Uterus (tissue), 4 donors: ENCODE measurements at places on chromosomes 12 and 14. TPM values are rescaled to one million over a fixed set of nuclear protein-coding genes. Genes with fewer than 3 reads are reported as not detected.

DNA sequence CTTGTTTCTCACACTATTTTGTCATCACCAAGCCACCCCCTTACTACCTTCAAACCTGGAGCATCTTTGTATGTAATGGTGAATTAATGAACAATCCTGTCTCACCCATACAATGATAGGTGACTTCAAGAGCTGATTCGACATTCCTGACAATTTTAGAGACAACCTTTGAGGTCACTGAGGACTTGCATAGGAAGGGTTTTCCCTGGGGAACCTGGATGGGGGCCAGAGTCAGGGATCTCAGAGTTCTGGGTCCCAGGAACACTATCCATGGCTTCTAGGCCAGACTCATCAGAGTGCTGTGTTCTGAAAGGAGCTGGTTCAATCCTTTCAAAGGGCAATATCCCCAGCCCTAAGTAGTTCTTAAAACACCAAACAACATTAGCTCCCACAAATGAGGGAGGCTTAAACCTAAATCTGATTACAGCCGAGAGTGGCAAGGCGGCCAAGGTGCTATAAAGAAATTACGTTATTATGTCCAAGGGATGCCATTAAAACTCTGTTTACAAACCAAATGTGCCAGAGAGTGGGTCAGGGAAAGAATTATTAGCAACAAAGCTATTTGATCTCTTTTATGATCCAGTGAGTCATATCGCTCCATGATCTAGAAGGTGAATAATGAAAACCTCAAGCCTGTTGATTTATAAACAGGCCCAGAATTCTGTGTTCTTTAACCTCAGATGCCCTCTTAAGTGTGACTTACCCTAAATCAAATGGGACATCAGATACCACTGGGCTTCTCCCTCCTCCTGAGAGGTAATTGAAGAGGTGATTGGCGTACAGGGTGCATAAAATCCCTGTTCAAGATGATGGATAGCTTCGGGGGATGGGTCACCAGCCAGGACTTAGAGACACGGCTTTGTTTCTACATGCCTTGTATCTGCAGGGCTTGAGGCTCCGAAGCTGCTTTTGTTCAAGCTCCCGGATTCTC lies 230.2 kb upstream of the TBX3 start:
- no peaks in the 10 kb centered on the region for H3K27me3 ChIP-seq
- DNase-seq, result peak; percentile 26
- no peaks in the 10 kb centered on the region for H3K36me3 ChIP-seq
- no peak overlapping the region for H3K4me3 ChIP-seq

DNA sequence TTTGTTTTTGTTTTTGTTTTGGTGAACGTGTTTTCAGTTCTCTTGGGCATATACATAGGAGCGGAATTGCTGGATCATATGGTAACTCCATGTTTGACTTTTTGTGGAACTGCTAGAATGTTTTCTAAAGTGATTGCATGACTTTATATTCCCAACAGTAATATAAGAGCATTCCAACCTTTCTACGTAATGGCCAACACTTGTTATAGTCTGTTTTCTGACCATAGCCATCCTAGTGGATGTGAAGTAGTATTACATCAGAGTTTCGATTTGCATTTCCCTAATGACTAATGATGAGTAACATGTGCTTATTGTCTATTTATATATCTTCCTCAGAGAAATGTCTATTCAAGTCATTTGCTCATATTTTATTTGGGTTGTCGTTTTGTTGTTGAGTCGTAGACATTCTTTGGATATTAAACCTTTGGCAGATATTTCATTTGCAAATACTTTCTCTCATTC lies 268.7 kb downstream of the AEBP2 start:
- H3K27me3 ChIP-seq, result no peaks in the 10 kb centered on the region
- H3K4me3 ChIP-seq, result no peak overlapping the region
- H3K4me1 ChIP-seq, result no peaks in the 10 kb centered on the region
- no peak overlapping the region for H3K27ac ChIP-seq

DNA sequence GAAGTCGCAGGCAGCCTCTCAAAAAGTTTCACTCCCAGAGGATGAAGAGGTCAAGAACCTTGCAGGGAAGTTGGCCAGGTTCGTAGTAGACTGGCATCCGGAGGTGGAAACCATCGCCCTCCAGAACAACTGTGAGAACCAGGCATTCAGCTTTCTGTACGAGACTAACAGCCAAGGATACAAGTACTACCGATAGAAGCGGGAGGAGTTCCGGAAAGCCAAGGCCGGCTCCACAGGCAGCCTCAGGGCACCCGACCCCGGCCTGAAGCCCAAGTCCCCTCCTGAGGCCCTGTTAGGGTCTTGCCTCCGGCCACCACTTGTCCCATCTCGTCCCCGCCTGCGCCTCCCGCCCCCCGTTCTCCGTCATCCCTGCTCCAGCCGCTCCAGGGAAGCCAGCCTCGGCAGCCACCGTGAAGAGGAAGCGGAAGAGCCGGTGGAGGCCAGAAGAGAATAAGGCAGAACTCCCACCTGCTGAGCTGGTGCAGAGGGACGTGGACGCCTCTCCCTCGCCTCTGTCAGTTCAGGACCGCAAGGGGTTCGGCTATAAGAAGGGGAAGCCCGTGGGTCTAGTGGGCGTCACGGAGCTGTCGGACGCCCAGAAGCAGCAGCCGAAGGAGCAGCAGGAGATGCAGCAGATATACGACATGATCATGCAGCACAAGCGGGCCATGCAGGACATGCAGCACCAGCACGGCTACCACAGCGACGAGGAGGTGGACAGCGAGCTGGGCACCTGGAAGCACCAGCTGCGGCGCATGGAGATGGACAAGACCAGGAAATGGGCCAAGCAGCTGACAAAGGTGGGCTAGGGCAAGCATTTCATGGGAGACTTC lies 366.8 kb upstream of the ATXN7L3B start:
- H3K27ac ChIP-seq, result no peak overlapping the region
- no peaks in the 10 kb centered on the region for H3K36me3 ChIP-seq
- H3K27me3 ChIP-seq, result no peaks in the 10 kb centered on the region
- no peak for DNase-seq
- H3K4me1 ChIP-seq, result no peaks in the 10 kb centered on the region

DNA sequence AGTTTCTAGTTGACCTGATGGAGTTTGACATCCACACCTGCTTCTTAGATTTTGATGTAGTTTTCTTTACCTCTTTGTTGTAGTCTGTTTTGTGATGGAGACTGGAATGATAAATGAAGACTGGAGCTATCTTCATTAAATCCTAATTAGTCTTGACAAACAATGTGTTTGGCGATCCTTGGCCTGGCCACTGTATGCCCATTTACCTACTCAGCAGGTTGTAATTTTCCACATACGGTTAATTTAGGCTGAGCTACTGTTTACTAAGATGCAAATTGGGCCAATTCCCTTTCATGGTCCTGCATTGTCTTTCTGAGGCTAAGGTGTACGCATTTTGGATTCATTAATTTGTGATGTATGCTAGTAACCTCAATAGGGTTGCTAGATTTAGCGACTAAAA lies at the start of gene TAS2R7:
Gene TAS2R7, minus strand, starts transcription at position 41 of the 400 bp plus-strand sequence. CDS start 57 bp downstream, outside the sequence.
- H3K27me3 ChIP-seq, result no peaks in the 10 kb centered on the region
- no peak within 1 kb of the TSS for H3K27ac ChIP-seq
- no peaks in the 10 kb centered on the region for H3K4me1 ChIP-seq

DNA sequence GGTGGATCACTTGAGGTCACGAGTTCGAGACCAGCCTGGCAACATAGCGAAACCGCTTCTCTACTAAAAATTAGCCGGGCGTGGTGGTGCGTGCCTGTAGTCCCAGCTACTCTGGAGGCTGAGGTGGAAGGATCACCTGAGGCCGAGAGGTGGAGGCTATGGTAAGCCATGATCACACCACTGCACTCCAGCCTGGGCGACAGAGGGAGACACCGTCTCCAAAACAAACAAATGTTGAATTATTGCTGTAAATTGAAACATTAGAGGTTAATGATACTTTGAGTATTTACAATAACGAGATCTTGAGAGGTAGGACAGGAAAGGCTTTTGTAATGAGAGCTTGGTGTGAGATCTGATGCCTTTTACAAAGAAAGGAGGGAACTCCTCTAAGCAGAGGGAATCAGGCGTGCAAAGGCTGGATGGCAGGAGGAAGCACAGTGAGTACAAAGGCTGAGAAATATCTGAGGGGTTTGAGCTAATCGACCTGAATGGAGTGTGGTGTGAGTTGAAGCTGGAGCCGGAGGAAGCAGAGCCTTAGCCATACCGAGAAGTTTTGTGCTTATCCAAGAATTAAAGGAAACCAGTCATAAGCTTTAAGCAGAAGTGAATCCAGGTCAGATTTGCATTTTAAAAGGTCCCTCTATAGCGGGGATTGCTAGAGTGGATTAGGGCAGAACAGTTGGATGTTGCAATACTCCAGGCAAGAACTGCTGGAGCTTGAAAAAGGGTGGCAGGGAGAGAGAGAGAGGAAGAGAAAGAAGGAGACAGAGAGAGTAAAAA lies 1.1 kb downstream of the RHNO1 start:
- no peaks in the 10 kb centered on the region for H3K27me3 ChIP-seq
- H3K27ac ChIP-seq, result peak overlapping the region; percentile 95
- H3K4me3 ChIP-seq, result peak overlapping the region; percentile 62
- H3K36me3 ChIP-seq, result no peaks in the 10 kb centered on the region
- H3K4me1 ChIP-seq, result no peaks in the 10 kb centered on the region

The OR8S1 gene
- not detected for total RNA-seq

The RTN1 gene
- total RNA-seq, result 0.26 TPM

DNA sequence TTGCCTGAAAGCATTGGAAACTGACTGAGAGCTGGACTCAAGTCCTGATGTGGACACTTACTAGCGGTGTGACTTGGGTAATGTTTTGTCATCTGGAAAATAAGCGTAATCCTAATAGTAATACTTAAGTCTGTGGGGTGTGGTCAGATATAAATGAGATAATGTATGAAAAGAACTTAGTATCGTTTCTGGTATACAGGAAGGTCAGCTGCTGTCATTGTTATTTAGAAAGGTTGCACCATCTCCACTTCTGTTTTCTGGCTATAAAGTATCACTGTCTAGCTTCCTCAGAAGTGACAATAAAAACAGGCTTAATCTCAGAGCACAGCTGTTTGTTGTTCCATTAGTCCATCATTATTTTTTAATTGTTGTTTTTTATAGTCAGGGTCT lies 34.1 kb upstream of the TUBA1C start:
- H3K4me1 ChIP-seq, result peaks cover 7% of the 10 kb centered on the region
- no peaks in the 10 kb centered on the region for H3K36me3 ChIP-seq
- no peak overlapping the region for H3K4me3 ChIP-seq
- no peaks in the 10 kb centered on the region for H3K27me3 ChIP-seq
- no peak overlapping the region for H3K27ac ChIP-seq

GRCh38 chr12:68536885-68537485 lies 73.7 kb upstream of the RAP1B start:
- no peaks in the 10 kb centered on the region for H3K36me3 ChIP-seq
- DNase-seq, result no peak
- H3K27ac ChIP-seq, result no peak overlapping the region
- no peaks in the 10 kb centered on the region for H3K4me1 ChIP-seq
- no peaks in the 10 kb centered on the region for H3K27me3 ChIP-seq
- H3K4me3 ChIP-seq, result no peak overlapping the region

DNA sequence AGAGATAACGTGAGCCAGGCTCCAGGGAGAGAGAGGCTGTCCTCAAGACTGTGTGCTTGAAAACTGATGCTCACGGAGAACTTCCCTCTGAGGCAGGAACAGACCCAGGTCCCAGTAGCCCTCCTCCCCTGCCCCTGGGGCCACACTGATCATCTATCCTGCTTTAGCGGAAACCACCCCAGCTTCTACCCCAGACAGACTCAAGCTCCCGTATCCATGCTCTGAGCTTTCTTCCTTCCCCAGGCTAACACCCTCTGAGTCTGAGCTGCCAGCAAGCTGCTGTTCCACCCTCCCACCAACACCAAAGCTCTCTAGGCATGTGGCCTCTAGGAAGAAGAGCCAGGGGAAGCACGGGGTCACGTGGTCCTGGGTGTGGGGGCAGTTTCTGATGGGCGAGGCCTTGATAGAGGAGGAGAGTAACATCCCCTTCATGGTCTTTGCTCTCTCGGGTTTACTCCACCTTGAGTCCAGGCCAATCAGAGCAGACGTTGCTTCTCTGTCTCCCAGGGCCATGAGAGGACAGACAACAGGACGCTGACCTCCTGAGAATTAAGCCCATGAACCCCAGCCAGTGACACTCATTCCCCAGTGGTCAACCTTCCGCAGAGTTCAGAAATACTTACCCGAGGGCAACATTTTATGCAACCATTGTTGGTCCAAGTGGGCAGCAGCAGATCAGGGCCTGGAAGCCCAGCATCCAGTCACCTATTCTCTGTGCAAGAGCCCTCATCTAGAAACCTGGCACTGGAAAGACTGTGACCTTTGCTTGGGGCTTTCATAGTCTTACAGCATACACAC lies 1.4 kb downstream of the PCK2 start:
- no peaks in the 10 kb centered on the region for H3K4me1 ChIP-seq
- peak; percentile 32 for DNase-seq
- H3K36me3 ChIP-seq, result no peaks in the 10 kb centered on the region
- peak overlapping the region; percentile 93 for H3K27ac ChIP-seq

The PKP2 gene
- total RNA-seq, result 0.77 TPM

- no peak overlapping the region for H3K4me3 ChIP-seq
- no peak for DNase-seq
Measured at GRCh38 chr14:70731447-70732239, 77.7 kb downstream of the MAP3K9 start.

DNA sequence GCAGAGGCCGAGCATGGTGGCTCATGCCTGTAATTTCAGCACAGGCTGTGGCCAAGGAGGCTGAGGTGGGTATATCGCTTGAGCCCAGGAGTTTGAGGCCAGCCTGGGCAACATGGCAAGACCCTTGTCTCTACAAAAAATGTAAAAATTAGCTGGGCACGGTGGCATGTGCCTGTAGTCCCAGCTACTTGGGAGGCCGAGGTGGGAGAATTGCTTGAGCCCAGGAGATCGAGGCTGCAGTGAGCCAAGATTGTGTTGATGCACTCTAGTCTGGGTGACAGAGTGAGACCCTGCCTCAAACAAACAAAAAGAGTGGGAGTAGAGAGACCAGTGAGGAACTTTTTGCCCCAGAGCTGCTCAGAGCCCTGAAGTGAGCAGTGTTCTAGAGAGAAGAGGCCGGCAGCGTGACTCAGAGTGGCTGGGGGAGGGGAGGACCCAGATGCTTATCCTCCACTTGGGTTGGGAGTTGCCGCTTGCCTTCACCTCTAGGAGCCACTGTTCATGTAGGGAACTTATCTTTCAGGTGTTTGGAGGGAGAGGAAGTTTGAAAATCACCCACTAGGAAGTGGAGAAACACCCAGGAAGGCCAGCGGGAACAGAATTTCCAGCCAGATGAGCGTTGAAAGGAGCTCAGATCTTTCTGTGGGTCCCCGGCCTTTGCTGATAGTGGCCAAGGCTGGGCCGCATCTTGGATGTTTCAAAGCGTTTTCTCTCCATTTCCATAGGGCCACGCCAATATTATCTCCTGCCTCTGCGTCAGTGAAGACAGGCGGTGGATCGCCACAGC lies 15.3 kb downstream of the CFAP251 start:
- no peak overlapping the region for H3K4me3 ChIP-seq
- no peak overlapping the region for H3K27ac ChIP-seq
- DNase-seq, result no peak
- no peaks in the 10 kb centered on the region for H3K27me3 ChIP-seq
- no peaks in the 10 kb centered on the region for H3K4me1 ChIP-seq
- no peaks in the 10 kb centered on the region for H3K36me3 ChIP-seq

DNA sequence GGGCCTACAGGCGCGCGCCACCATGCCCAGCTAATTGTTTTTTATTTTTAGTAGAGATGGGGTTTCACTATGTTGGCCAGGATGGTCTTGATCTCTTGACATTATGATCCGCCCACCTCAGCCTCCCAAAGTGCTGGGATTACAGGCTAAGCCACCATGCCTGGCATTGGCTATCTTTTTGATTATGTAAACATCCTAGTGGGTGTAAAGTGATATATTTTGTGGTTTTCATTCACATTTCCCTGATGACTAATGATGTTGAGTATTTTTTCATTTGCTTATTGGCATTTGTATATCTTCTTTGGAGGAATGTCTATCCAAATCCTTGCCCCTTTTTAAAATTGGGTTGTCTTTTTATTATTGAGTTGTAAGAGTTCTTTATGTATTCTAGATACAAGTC lies 16.3 kb downstream of the CREBL2 start:
- DNase-seq, result no peak
- no peak overlapping the region for H3K27ac ChIP-seq
- H3K27me3 ChIP-seq, result no peaks in the 10 kb centered on the region
- no peaks in the 10 kb centered on the region for H3K4me1 ChIP-seq
- no peaks in the 10 kb centered on the region for H3K36me3 ChIP-seq
- H3K4me3 ChIP-seq, result no peak overlapping the region
